Left forelimb (tissue), 1 donor: ENCODE measurements at places on chromosomes 1 and 21.

DNA sequence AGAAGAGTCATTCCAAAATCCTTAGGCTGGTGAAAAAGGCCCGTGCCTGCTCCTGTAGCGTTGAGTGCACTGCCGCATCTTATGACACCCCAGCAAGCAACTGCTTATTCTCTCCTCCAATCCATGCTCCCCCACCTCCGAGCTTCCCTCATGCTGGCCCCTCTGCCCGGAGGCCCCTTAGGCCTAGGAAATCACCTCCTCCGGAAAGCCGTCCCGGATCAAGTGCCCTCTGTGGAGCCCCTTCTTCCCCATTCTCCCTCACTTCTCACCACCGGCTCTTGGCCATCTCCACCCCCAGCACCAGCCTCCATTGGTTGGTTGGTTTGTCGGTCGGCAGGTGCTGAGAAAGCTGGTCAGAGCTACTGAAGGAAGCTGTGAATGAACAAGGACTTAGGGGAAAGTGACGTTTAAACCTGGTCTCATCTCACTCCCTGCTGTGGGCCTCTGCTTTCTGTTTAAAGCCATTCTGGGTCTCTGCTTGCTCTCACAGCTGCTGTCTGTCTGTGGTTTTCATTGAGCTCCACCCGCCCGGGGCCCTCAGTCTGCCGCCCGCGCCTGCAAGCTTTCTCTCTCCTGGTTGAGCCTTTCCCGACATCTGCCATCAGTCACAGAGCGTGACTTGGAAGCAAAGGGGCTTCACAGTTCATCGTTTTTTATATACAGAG lies 122.2 kb downstream of the KCNN3 start:
- peak; percentile 81 for DNase-seq

DNA sequence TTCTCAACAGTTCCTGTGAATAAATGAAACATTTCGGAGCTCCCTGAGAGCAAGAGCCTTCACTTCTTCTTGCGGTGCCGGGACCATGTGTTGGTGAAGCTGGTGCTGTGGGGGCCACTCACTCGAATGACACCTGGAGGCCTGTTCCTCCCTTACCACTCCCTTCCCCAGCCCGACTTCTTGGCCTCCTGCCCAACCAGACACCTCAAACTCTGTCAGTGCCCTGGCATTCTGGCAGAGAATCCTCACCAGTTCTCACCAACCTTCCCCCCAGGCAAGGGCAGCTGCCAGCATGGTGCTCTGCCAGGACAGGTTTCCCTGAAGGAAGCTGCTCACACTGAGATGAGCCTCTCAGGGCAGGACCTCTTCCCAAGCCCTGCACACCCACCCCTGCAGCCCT lies 68.3 kb downstream of the MPZL1 start:
- no peak for DNase-seq

DNA sequence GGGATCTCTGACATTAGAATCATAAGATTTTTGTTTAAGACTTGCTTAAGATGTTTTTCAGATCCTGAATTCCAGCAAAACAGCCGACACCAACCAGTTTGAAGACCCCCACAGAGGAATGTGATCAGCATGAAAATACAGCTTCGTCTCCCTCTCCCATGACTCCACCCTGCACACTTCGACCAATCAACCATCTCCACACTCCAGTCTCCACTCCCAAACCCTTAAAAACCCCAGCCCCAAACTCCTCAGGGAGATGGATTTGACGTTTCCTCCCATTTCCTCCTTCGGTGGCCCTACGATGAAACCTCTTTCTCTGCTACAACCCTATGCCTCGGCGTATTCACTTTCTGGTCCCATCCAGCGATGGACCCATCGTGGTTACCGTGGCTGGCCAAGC lies 30.1 kb upstream of the KIF26B start:
- DNase-seq, result no peak

DNA sequence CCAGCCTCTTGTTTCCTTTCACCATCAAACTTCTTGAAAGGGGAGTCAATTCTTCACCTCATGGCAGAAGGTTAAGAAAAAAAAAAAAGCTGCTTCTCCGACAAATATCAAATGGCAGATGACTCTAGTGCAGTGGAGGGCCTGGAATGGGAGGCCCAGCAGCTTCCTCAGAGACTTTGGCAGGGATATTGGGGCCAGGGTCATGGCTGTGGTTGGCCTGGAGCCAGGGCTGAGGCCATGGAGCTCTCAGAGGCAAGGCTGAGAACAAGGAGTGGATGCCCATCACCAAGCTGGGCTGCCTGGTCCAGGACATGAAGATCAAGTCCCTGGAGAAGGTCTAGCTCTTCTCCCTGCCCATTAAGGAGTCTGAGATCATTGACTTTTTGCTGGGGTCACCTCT lies 18.7 kb downstream of the MTF1 start:
- no peak for DNase-seq

DNA sequence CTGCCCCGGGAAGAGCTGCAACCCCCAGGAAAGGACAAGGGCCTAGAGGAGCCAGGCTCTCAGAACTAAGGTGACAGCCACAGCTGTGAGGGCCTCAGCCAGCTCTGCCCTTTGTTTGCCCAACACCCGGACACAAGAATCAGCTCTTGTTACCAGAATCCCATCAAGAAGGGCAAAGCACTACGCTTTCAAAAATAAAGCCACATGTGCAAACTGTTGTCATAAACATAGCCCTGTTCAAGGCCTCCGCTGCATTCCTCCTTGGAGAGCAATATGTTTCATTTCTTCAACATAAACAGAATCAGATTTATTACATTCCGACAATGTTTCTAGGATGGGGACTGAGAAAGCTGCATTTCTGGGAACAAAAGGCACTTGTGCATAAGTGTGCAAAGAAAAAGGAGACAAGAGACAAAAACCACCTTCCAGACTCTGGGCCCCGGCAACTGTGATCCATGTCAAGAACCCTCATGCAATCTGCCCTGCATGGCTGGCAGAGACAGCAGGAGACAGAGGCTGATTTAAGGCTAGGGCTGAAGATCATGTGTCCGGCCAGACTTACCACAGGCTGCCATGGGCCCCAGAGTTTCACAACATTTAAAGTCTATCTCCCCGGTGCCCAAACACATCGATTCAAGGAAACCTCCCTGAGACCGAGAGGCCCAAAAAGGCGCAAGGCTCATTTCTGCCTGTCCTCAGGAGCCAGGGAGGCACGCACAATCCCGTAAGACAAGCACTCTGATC lies 71.0 kb downstream of the SSBP3 start:
- DNase-seq, result no peak

DNA sequence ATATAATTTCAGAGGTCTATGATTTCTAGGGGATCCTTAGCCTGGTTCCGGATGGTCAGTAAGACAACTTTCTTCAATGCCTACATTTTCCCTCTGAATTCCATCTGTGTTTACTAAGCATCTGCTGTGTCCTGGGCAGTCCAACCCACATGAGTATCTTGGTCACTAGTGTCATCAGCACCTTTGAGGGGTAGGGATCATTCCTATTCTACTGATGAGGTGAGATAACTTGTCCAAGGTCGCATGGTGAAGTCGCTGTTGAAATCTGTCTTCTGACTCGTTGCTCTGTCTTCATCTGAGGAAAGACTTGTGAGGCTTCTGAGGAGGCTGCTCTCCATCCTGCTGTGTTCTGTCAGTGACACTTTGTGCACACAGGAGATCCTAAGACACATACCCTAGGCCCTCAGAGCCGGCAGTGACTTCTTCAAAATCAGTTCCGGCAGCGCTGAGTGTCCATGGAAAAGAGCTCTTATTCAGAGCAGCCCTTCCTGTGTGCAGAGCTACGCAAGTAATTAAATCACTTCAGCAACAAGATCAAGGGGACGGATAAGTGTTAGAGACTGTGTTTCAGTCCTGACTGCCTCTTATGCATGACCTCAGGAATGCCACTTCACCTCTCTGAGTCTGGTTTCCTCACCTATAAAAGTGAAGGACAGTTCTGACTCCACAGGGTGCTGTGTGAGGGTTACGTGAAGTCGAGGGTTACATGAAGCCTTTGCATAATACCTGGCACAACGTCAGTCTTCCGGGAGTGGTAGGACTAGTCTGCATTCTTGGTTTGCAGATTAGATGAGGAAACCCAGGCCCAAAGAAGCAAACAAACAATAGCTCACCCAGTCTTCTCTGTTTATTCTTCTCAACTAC lies 28.4 kb downstream of the AK2 start:
- no peak for DNase-seq

DNA sequence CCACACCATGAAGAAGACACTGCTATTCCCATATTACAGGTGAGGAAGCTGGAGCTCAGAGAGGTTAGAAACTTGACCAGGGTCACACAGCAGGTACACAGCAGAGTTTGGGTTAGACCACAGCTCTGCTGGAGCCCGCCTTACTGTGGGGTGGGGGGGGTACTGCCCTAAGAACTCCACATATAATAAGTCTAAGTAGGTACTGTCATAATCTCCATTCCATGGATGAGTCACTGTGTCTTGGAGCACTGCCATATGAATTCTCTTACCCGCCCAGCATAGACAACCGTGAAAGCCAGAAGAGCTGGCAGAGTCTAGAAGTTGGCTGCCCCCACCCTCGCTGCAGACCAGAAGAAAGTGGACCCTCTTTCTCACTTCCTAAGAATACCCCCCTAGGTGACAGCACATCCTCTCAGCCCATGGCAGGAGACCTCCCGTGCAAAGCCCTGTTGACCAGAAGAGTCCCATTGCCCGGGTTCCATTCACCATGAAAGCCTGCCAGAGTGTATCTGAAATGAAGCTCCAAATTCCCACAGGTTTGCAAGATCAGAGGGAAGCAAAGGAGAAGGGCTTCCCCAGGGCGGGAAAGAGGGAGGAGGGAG lies 5.2 kb upstream of the PLA2G2D start:
- peak; percentile 55 for DNase-seq

- no peak for DNase-seq
These were observed 166.8 kb downstream of the ZNF281 start for GRCh38 chr1:200243042-200243437.

GRCh38 chr1:221644663-221645258 lies 97.1 kb downstream of the DUSP10 start:
- no peak for DNase-seq
